ENCODE measurements at places on chromosomes 4 and X.

GRCh38 chr4:153778383-153778782 lies 10.5 kb downstream of the SFRP2 start:
- no peak for DNase-seq

DNA sequence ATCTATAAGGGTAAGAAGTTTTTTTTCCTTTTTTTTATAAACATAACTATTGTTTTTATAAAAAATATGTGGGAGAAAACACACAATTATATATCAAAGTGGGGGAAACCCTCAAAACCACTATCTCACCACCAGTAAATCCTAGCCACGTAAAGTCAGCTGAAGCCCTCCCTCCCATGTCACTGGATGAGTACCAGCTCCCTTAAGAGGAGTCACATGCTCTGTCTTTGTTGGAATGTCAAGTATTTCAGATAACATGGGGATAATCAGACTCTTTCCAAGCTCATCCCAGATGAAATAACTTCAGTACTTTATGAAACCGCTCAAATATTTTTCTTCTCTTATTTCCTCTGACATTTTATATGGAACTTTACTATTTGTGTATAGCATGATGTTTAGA lies 2.4 kb downstream of the MYOZ2 start:
- no peak for DNase-seq

- DNase-seq = no peak
These were observed 121.6 kb upstream of the EPHA5 start for GRCh38 chr4:65791812-65792308.

DNA sequence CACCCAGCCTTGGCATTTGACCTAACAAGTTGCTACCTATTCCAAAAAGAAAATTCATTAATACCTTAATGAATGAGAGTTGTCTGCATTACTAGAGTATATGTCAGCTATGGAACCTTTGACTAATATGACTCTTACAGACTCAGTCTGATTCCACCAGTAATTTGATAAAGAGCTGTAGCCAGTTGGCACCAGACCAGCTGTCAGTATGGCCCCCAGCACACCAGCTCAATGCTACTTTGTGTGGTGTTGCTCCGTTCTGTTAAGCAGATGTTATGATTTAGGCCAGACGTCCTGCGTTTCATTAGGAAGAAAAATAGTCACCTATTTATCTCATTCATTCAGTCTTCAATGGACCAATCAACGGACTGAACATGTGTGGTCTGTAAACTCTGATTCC lies 215.5 kb downstream of the TLL1 start:
- DNase-seq = no peak

DNA sequence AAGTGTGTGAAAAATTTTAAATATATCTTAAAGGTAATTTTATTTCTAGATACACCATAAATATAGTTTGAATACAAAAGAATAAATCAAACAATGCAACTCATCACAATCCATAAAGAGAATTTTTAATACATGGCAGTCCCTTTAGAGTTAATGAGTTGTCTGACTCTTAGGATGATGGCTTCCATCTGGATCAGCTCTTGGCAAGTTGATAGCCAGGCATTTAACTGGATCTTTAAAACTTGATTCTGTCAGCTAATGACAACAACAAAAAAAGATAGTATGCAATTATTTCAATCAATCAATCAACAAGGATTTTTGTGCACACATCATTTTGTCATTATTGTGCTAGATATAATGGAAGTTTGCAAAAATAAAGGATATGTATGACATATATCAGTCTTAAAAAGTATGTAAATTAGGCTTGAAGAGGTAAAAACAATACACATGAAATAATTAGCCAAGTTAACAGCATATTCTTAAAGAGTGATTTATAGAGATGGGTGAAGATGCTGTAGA lies 174.9 kb upstream of the PCDH18 start:
- no peak for DNase-seq

GRCh38 chrX:37860721-37861120 lies 13.3 kb upstream of the DYNLT3 start:
- DNase-seq = no peak

DNA sequence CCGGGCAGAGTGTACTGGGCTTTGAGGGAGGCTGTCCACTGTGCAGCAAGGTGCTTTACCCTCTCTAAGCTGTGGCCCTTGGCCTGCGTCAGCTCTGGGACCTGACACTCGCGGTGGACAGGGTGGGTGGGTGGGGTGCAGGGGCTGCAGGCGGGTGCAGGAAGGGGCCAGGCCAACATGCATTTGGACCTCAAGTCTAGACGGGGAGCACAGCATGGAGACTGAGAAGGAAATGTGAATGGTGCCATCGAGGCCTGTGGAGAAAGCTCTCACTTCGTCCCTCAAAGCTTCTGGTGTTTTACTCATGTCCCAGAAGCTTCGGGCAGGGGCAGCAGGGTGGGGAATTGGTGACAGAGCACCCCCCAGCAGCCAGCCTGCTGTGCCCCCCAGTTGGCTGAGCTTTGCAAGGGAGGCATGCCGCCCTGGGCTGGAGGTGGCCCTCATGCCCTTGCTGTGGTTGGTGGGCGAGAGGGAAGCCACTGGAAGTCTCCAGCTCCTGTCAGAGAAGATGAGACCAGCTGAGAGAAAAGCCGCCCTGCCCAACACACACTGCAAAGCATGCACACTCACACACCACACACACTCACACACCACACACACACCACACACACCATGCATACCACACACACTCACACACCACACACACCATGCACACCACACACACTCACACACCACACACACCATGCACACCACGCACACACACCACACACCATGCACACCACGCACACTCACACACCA lies 12.3 kb downstream of the PNMA6E start:
- no peak for DNase-seq

GRCh38 chr4:167930166-167930565 lies 162.2 kb upstream of the ANXA10 start:
- DNase-seq = no peak

GRCh38 chr4:163654621-163655020 lies 160.1 kb downstream of the TMA16 start:
- no peak for DNase-seq

DNA sequence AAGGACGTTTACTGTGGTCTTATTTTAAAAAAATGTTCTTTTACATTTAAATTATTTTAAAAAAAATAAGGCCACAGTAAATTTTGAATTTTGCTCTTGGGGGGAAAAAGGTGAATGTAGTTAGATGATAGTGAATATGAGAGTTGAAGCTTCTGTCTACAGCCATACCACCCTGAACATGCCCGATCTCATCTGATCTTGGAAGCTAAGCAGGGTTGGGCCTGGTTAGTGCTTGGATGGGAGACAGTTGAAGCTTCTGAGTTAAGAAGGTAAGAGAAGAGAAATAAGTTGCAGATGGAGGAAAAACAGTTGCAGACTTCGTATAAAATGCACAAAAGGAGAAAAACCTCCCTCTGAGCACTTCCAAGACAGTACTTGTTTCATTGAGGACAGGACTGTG lies 115.6 kb upstream of the NR3C2 start:
- DNase-seq = no peak

GRCh38 chr4:77078401-77078800 lies 2.6 kb upstream of the CCNI start:
- DNase-seq = no peak

- peak; percentile 6 for DNase-seq
These were observed 229.5 kb downstream of the SPCS3 start for GRCh38 chr4:176549161-176549865.

- no peak for DNase-seq
These were observed 16.3 kb downstream of the MAML3 start for GRCh38 chr4:140137671-140138070.
